ENCODE measurements at places on chromosomes 6 and 20.

GRCh38 chr20:62357187-62357667, 9.9 kb downstream of the LAMA5 start:
- no peak for DNase-seq

DNA sequence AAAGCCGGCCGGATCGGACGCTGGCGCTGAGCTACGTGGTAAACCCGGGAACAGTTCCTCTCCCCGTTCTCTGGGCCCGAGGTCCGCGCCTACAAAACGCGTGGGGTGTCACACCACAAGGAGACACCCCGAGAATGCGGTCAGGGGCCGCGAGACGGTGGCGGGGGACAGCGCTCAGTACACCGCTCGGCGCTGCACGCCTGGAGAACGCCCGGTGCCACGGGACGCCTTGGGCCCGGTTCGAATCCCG, 670 bp downstream of the NCOA5 start:
- peak; percentile 44 for DNase-seq

GRCh38 chr6:109369728-109370127, 12.5 kb downstream of the CD164 start:
- no peak for DNase-seq

DNA sequence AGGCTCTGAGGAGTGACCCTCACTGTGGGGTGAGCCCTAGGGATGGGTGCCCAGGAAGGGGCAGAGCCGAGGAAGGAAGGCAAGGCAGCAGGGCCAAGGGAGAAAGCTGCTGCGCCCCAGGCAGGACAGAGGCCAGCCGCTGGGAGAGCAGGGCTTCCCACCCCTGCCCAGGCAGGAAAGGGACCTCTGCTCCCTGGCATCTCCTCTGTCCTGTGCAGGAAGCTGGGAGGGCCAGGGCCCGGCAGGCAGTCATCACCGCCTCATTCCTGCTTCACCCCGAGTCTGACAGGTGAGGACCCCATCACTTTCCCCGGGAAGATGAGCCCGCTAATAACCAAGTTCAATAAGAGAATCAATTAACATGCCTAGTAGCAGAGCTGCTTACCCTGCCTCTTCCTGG, 81.3 kb downstream of the EDN3 start:
- DNase-seq: no peak

DNA sequence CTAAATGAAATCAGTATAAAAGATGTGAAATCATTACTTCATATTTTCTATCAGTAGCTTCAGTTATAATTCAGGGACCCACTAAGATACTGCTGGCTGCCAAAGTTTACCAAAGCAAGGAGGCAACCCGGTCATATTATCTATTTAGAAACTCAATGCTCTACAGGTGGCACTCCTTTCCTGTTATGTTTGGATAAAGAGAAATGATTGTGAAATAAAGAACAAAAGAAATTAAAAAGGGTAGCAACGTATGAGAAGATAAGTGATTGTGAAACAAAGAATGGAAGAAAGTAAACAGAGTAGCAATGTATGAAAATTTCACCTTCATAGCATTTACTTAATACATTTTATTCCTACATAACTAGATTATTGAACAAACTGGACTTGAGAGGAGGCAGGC, 45.2 kb downstream of the RSPH3 start:
- no peak for DNase-seq

DNA sequence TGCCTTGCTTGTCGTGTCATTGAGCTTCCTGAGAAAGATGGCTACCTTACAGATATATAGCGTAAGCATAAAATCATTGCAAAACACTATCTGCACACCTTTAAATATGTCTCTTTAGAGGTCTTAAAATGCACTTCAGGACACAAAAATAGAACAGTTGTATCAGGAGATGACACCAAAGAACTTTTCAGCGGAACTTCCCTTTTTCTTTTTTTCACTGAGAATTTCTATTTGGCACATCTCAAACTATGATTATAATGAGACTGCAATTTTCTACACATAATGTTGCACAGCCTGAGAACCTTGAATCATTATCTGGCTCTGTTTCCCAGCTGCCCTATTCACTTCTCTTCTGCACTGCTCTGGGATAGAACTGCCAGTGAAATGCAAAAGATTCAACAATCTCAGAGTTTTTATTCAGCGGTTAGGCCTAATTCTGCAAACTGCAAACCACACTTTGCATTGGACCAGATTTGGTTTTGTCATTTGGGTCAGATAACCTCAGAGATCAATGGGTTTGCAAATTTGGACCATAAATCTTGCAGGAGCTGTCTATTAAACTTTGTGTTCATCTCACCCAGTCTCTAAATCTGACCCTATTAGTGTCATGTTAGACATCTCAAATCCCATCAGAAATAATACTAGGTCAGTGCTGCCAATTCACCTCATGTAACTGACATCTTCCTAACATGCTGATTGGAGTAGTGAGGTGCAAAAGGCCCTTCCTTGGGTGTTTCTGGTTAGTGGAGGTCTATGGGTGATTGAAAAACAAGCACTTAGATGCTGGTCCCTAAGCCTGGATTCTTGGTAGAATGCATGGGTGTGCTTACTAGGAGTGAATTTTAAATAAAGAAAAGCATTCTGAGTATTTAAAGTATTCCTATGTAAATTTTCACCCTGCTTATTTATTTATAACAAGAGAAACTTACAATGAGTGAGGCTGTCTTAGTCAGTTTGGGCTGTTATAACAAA, 382.7 kb downstream of the UTRN start:
- no peak for DNase-seq

GRCh38 chr6:142706210-142706609, 238.8 kb downstream of the HIVEP2 start:
- no peak for DNase-seq

DNA sequence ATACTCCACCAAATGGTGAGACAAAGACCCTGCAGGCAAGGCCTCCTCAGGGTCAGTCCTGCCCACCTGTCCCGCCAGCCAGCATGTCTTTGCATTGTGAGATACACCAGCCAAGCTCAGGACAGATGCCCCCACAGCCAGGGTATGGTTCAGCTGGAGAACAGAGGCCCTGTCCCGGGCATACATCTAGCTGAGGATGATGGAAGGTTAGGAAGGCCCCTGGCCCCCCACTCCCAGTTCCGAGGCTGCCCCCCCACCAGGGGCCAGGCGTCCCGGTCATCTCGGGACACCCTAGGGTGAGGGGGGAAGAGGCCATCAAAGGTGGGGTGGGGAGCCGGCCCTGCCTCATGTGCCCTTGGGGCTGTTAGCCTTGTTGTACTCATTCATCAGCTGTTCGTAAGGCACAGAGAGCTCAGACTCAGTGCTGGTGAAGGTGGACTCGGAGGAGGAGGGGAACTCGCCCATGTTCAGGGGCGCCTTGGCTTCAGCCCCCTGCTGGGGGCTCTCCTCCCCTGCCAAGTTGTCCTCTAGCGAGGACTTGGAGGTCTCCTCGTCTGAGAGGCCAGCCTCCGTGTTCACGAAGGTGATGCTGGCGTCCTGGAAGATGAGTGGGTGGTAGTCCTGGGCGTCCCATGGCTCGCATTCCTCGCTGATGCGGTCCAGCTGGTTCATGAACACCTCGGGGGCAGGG, 38.6 kb downstream of the KCNK5 start:
- DNase-seq: no peak

All from stimulated activated CD8-positive, alpha-beta memory T cell treated with anti-CD3 and anti-CD28 coated beads, Interleukin-4, amount 100 ng/mL, for 24 hours (primary cell).